ENCODE measurements at places on chromosomes 11 and 22.

GRCh38 chr11:12301379-12301778, 76.0 kb upstream of the PARVA start:
- H3K4me1 ChIP-seq: no peaks in the 10 kb centered on the region
- H3K27me3 ChIP-seq: no peaks in the 10 kb centered on the region
- H3K36me3 ChIP-seq: no peaks in the 10 kb centered on the region
- DNase-seq: no peak

DNA sequence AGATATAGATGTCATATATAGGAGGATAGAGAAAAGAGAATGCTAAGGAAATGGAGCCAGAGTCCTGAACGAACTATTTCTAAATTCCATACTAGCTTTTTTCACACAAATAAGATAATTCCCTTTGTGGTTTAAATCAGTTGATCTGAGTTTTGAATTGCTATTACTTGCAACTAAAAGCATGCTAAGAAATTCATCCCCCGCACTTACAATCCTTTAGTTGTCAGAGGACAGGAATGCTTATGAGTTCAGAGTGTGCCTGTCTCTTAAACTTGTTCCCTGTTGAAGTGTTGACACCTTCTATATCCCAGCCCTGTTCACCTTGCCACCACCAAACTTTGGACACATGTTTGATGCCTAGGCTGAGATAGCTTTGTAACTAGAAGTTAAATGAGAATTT, 406.2 kb downstream of the METTL15 start:
- no peaks in the 10 kb centered on the region for H3K36me3 ChIP-seq
- no peaks in the 10 kb centered on the region for H3K27me3 ChIP-seq
- H3K4me3 ChIP-seq: no peak overlapping the region
- no peaks in the 10 kb centered on the region for H3K4me1 ChIP-seq

- H3K27me3 ChIP-seq: no peaks in the 10 kb centered on the region
- DNase-seq: no peak
- no peak overlapping the region for H3K4me3 ChIP-seq
- H3K27ac ChIP-seq: no peak overlapping the region
Observed at GRCh38 chr22:39214006-39214382, 30.8 kb downstream of the PDGFB start.

GRCh38 chr11:93921695-93922468, 71.5 kb upstream of the VSTM5 start:
- H3K27me3 ChIP-seq: no peaks in the 10 kb centered on the region
- H3K27ac ChIP-seq: no peak overlapping the region
- no peaks in the 10 kb centered on the region for H3K36me3 ChIP-seq
- H3K4me3 ChIP-seq: no peak overlapping the region
- no peaks in the 10 kb centered on the region for H3K4me1 ChIP-seq

Data from effector memory CD4-positive, alpha-beta T cell (primary cell).